ENCODE measurements at places on chromosomes 6 and 20.
A peak's percentile ranks its signal among the peaks of the same experiment; 100 is the strongest.

DNA sequence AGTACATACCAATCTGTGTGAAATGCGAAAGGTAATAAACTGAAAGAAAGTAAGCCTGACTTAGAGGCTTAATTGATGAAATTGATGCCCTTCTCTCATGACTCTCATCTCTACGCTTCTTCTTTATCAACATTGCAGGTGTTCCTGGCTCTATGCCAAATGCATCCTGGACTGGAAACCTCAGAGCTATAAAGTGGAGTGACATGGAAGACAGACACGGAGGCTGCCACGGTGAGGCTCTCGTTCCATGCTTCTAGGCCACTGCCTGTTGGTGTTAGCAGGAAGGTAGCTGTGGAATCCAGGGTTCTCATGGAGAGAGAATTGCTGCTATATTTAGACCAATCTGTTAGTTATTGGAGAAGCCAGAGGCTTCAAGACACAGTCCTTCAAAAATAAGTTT, 73.2 kb downstream of the C6orf52 start:
- no peak for DNase-seq

DNA sequence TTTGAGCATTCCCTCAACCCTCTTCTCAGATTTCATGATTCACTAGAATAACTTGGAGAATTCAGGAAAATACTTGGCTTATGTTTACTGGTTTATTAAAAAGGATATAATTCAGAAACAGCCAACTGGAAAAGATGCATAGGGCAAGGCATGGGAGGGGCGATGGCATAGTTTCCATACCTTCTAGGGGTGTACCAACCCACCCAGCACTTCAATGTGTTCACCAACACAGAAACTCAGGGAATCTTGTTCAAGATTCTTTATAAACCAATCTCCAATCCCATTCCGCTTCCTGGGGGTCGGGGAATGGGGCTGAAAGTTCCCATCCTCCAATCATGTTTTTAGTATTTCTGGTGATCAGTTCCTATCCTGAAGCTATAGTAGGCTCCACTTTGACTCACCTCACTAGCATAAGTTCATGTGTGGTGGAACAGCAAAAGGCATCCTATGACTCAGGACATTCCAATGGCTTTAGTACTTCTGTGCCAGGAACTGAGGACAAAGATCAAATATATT, 164.4 kb downstream of the SIM1 start:
- DNase-seq = peak; percentile 20

DNA sequence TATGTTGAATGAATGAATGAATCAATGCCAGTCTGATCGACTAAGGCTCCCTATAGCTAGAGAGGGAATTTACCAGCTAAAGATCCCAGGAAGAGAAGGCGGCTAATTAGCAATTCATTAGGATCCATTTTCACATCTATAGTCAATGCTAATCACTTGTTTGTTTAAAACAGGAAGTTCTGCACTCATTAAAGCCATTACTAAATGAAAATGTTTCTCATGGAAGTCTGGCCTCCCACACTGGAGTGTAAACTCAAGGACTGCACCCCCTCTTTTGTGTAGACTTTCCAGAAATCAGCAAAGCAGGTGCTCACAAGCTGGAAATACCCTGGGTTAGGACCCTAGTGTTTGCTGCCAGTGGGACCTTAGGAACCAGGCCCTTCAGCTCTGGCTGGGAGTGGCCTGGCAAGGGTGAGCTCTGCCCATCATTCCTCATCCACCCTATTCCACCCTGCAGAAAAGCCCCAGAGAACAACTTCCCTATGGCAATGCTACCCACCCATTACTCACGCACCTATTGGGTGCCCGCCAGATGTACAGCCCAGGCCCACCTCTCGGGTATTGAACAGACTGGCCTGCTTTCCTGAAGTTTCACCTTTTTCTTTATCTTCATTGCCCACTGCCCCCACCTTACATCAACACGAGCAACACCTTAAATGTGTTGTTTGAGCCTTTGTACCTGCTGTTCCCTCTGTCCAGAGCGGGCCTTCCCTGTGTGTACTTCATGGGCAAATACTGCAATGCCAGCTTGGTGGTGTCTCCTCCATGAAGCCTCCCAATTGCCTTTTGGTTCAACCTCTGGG, 60.8 kb downstream of the TTI1 start:
- DNase-seq = no peak

DNA sequence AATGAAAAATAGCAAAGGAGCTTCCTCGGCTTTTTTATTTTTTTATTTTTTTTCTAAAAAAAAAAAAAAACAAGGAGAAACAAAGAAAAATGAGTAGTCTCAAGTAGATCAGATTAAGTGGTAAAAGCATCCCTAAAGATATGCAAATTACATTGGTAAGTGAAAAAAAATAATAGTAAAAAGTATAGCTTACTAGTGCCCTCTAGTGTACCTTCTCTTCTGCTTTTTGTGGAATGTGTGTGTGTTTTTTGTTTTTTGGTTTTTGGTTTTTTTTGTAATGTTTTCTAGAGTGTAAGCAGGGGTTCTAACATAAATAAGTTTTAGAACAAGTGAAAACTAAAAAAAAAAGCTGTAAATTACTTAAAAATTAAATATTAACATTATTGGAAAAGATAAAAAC, 1062.0 kb downstream of the HACE1 start:
- no peak for DNase-seq

DNA sequence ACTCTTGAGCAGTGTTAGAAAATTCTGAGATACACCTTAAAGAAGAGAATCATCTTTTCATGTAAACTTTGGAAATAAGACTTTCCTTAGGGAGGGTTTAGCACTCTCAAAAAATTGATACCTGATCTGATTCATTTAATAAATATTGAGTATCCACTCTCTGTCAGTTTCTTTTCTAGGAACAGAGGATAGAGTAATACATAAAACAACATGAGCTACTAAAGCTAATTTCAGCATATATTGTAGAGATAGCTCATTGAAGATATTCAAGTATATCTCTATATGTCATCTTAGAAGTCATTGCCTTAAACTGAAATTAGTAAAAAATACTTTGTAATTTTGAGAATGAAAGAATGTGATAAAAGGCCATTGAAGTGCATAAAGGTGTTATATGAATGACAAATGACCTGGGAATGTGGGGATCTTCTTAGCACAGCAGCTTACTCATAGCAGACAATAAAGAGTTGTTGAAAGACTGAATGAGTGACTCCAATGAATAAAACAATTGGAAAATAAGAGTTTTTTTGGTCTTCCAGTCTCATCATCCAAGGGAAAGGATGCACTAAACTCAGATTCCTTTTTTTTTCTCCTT, 29.2 kb downstream of the RHAG start:
- DNase-seq = no peak

DNA sequence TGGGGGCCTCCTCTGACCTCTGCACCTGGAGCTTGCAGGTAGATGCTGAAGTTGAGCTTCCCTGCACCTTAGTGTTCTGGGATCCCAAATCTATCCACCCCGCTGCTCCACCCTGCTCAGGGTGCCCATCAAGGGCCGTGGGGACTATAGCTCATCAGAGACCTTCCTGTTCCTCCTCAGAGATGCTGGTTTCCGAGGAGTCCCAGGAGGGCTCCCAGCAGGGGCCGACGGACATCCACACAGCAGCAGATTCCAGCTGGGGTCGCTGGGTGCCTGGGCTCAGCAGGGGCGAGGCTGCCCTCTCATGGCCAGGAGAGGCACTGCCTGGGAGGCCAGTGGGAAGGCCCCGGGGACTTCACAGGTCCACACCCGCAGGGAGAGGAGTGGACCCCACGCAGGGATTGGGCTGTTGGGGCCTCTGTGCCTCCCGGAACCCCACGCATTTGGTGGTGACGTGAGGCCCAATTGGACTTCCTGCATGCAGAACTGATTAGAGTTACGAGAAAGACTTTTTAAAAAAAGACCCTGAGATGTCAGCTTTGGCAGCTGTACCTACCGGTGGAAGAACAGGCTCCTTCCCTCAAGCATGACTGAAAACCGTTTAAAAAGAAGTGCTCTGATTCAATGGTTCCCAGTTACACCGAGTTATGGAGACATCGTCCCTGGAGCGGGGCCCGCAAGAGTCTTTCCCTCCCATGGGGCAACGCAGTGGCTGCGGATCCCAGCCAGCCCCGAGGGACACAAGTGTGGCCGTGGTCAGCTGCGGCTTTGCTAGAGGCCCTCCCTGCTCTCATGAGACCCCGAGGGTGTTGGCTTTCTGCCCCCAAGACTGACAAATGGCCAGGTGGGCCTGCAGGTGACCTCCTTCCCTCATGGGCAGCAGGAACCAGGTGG, 25.3 kb upstream of the SLCO4A1 start:
- DNase-seq = peak; percentile 86

DNA sequence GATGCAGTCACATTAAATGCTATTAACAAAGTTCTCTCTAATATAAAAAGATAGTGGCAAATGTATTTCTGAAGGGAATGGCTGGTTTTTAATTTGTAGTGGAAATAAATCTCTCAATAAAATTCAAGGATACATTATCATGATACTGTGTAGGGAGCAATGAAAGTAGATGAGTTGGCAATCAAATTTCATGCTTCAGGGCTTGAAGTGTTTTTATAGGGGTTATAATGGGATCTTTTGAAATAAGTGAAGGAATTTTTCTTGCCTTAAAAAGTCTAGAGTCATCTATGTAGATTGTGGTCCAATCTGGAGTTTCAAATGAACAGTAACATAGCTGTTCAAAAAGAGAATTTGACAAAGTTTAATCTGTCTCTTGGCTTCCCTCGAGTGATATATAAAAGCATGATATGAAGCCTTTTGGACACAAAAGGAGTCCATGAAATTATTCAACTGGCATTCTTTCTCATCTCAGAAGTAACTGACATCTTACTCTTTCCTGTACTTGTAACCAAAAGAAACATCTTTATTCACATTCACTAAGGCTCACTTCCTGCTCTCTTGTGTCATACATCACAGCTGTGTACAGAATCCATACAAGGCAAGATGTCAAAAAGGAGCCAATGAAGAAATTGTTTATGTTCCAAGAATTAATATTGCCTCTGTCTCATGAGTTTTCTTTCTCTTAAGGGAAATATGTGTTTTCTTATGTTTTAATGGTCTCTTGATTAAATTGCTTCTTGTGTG, 591.0 kb upstream of the GJE1 start:
- DNase-seq = no peak

DNA sequence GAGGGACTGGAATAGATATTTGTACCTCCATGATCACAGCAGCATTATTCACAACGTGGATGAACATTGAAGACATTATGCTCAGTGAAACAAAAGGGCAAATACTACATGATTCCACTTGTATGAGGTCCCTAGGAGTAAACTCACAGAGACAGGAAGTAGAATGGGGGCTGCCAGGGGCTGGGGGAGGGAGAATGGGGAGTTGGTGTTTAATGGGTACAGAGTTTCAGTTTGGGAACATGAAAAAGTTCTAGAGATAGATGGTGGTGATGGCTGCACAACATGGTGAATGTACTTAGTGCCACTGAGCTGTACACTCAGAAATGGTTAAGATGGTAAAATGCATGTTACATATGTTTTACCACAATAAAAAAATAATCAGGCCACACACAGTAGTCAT, 164.3 kb upstream of the RREB1 start:
- no peak for DNase-seq

DNA sequence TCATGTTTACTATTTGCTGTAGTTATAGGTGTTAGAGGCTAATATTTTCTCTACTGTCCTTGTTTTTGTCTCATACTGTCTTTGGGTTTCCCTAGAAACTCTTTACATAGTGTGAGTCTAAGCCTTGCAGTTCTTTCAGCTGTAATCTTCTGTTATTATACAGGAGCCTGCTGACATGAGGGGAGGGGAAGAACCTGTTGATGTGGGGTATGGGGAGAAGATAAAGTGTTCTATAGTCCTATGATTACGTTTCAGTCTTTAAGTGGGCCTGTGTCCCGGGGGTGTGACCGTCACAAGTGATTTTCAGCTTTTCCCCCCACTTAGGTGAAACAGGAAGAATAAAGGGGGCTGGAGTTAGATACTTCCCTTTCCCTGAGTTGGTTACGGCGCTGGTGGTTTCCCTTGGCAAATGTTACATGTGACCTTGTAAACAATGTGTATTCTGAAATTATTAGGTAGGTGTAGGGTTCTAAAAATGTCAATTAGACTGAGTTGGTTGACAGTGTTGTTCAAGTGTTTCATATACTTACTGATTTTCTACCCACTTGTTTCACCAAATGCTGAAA, 41.3 kb downstream of the REV3L start:
- DNase-seq = no peak

GRCh38 chr6:153032255-153032882, 29.9 kb upstream of the MTRF1L start:
- no peak for DNase-seq

DNA sequence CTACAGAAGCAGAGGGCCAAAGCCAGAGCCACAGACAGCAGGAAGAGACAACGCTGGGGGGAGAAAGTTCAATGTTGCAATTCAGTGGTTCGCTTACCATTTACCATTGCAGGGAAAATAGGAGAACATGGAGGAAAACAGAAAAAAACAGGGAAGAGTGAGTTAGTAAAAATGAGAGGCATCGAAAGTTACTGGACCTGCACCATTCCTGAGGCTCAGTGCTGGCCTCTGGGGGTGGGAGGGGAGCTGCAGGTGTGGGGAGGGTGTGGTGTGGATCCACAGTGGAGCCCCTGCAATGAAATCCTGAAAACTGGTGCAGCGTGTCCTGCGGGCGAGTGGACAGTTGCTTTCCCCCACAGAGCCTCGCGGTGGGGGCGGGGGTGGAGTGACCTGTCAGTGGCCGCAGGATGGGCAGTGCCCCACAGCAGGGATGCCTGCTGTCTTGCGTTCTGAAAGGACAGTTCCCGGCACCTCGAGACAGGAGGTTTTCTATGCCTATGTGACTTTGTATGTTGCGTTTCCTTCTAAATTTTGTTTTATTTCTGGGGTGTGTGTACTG, 5.7 kb downstream of the TMEM181 start:
- no peak for DNase-seq

GRCh38 chr6:92810913-92811312, 608.4 kb downstream of the EPHA7 start:
- peak; percentile 2 for DNase-seq

- no peak for DNase-seq
Measured at GRCh38 chr20:55140631-55141030, 665.2 kb downstream of the DOK5 start.

DNA sequence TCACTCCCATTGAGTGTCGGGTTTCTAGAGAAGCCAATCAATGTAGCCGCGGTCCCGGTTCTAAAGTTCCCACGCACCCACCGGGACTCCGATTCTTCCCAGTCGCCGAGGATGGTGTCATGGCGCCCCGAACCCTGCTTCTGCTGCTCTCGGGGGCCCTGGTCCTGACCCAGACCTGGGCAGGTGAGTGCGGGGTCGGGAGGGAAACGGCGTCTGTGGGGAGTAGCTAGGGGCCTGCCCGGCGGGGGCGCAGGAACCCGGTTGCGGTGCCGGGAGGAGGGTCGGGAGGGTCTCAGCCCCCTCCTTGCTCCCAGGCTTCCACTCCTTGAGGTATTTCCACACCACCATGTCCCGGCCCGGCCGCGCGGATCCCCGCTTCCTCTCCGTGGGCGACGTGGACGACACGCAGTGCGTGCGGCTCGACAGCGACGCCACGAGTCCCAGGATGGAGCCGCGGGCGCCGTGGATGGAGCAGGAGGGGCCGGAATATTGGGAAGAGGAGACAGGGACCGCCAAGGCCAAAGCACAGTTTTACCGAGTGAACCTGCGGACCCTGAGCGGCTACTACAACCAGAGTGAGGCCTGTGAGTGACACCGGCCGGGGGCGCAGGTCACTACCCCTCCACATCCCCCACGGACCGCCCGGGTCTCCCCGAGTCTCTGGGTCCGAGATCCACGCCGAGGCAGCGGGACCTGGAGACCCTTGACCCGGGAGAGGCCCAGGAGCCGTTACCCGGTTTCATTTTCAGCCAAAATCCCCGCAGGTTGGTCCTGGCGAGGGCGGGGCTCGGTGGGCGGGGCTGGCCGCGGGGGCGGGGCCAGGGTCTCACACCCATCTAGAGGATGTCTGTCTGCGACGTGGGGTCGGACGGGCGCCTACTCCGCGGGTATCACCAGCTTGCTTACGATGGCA, 35.2 kb upstream of the HLA-G start:
- no peak for DNase-seq

- no peak for DNase-seq
Measured at GRCh38 chr20:5689463-5689862, 60.7 kb upstream of the SHLD1 start.

All from H54 (cell line).